ENCODE measurements at places on chromosomes 2 and 18. TPM values are rescaled to one million over a fixed set of nuclear protein-coding genes. Genes with fewer than 3 reads are reported as not detected.

C1QL2 gene
- total RNA-seq = not detected

IL1A gene
- total RNA-seq = not detected

RBFA gene
- 32.4 TPM for total RNA-seq

SERPINB13 gene
- not detected for total RNA-seq

CTLA4 gene
- total RNA-seq = 1.3 TPM

DOCK10 gene
- 6.1 TPM for total RNA-seq

XDH gene
- total RNA-seq = not detected

MC4R gene
- not detected for total RNA-seq

UGT1A5 gene
- not detected for total RNA-seq

OTX1 gene
- under 0.01 TPM for total RNA-seq

CD8B2 gene
- total RNA-seq = not detected

CPO gene
- total RNA-seq = not detected

LRRC30 gene
- not detected for total RNA-seq

LGALSL gene
- 3.8 TPM for total RNA-seq

ZBTB7C gene
- total RNA-seq = under 0.01 TPM

TCF23 gene
- not detected for total RNA-seq

ANKRD23 gene
- total RNA-seq = 1.1 TPM

MYO5B gene
- 0.51 TPM for total RNA-seq

CFAP221 gene
- not detected for total RNA-seq

COLEC12 gene
- 33.4 TPM for total RNA-seq

GAD1 gene
- 0.13 TPM for total RNA-seq

HOXD1 gene
- total RNA-seq = 4.6 TPM

CDKL4 gene
- 0.25 TPM for total RNA-seq
